Common myeloid progenitor, CD34-positive (primary cell): ENCODE measurements at places on chromosomes 13 and 19.

DNA sequence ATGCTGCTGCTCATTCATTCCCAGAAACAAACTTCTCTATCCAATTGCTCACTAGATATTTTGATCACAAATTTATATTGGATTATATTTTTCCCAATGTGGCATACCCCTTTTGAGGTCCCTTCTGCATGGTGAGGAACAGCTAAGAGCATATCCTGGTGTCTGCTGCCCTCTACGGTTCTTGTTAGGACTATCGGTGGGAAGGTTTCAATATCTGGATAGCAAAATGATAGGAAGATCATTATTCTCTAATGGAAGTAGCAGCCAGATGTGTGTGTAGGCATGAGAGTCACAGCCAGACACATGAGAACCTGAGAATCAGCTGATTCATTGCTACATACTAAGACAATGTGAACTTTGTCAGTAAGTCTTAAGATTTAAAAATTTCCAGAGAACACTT is 1422.4 kb upstream of the MIR17HG start:
- DNase-seq: peak; percentile 8

DNA sequence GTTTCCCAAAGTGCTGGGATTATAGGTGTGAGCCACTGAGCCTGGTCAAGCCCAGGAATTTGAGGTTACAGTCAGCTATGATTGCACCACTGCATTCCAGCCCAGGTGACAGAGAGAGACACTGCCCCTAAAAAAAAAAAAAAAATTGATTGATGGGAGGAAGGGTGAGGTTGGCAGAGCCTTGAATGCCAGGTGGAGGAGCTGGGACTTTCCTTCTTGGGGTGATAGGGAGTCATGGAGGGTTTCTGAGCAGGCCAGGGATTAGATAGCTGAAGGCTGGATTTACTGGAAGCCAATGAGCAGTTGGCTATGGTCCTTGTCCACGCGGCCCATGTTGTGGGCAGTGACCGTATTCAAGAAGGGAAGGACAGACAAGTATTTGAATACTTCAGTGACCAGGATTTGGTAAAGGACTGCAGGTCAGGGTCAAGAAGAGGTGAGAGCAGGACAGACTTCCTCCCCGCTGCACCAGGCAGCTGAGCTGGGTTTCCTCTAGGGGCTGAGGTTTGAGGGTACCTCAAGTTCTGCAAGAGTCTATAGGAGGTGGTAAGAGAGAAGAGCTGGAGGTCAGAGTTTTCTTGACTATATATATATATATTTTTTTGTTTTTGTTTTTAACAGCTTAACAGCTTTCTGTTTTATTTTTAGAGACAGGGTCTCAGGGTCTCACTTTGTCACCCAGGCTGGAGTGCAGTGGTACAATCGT is 6.9 kb upstream of the ICAM4 start:
- no peak for DNase-seq

DNA sequence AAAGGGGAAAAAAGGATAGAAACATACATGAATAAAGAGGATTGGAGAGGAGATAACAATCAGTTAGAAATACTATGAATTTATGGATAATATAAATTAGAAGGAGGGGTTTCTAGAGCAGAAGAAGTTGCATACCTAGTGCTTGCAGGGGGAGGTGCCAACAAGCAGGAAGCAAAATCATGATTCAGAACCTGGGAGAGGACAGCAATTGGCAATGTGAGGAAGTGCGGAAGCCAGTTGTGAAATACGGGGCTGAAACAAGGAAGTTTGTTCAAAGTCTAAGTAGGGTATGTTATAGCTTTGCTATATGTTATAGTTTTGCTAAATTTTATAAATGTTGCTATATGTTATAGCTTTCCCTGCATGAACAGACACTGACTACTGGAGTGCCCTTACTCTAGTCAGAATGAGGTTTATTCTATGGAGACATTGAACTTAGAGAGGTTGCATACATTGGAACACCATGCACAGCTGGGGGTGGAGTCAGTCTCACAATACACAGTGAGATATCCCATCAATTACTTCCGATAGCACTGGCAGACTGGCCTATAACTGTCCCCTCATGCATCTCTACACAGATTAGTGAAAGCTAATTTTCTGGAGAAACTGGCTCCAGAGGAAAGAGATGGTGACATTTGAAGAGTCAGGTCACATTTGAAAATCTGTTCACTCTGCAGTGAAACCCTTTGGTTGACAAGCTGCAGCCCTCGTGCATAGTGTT is 92.1 kb downstream of the GPC6 start:
- no peak for DNase-seq

DNA sequence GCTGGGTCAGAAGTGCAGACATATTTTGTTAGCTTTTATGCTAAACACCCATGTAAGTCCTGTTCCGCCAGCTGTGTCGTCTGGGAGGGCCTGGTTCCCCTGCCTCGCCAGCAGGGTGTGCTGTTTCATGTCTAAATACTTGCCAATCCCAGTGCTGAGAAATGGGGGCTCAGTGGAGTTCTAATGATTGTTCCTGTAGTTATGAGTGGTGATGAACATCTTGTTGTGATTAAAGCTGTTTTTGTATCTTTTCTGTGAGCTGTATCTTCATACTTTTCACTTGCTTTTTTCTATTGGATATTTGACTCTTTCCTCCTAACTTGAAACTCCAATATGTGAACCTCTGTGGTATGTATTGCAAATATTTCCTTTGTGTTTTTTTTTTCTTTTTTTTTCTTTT is 32.7 kb downstream of the KDM4B start:
- DNase-seq: peak; percentile 73

DNA sequence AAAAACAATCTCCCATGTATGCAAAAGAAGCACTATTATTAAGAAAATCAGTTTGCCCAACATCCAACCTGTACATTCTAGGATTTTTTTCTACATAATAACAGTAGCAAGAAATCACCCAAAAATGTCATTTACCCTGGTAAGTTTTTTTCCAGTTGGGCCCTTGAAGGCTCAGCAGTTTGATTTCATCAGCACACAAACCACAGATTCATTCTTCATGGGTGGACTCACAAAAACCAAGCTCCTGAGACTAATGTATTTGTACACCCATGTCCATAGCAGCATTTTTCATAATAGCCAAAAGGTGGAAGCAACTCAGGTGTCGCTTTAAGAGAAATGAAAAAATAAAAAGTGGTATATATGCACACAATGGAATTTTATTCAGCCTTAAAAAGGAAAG is 210.1 kb downstream of the TBC1D4 start:
- no peak for DNase-seq

DNA sequence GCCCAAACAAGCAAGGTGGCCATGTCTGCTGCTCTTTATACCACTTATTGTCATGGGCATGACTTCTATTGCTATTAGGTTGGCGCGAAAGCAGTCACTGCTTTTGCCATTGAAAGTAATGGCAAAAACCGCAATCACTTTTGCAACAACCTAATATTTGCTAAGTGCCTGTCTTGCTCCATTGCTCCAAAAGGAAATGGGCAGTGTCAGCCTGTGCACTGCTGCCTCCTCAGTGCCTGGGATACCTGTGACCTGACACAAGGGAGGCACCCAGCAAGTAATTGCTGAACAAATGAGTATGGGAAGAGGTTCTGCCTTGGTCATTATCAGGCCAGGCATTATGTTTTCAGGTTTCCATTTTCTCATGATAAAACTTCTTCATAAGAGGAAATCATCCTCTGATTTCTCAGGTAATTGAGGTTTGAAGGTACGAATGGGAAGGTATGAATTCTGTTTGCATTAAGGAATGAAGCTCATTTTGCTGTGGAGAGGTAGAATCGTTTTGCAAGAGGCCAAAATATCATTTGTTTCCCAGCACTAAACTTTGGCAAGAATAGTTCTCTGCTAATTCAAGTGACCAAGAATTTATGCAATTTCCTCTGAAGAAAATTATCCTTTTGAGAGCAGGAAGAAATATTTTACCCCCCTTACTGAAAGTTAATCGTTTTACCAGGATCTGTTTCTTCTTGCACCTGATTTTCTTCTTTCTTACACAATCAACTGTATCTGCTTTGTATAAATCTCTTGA is 128.4 kb upstream of the SPRY2 start:
- DNase-seq: no peak

- no peak for DNase-seq
These were observed 127.0 kb downstream of the UGGT2 start for GRCh38 chr13:95926231-95926630.

DNA sequence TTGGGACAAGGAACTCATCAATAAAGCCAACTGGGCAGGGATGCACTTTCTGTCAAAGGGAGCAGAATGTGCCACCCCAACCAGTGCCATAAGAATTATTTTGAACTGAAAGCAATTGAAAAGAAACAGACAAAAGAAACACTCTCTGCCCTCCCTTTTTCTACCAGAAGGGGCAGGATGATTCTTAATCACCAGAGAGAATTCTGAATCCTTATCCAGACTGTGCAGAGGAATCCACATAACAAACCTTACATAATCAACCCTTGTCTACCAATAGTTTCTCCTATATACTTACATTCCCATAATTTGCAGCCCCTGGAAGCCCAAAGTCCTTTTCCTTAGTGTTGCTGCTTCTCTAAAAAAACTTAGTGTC is 520.7 kb upstream of the NBEA start:
- DNase-seq: no peak

DNA sequence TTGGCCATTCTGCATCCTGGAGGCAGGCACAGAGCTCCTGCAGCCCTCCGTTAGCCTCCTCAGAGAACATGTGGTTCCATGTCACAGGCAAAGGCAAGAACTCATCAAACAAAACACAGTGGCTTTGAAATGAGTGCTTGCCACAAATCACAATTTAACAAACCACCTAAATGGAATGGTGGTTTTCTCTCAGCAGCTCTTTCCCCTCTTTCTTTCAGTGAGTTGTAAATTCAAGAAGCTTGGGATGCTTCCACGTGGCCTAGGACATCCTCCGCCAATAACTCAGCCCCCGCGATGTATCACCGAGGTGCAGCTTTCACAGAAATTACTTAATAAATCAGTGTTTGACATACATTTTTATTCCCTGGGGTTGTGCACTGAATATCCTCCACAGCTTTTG is 65.4 kb upstream of the RFC3 start:
- DNase-seq: no peak

GRCh38 chr13:29459813-29460355 is 135.6 kb downstream of the SLC7A1 start:
- DNase-seq: no peak

DNA sequence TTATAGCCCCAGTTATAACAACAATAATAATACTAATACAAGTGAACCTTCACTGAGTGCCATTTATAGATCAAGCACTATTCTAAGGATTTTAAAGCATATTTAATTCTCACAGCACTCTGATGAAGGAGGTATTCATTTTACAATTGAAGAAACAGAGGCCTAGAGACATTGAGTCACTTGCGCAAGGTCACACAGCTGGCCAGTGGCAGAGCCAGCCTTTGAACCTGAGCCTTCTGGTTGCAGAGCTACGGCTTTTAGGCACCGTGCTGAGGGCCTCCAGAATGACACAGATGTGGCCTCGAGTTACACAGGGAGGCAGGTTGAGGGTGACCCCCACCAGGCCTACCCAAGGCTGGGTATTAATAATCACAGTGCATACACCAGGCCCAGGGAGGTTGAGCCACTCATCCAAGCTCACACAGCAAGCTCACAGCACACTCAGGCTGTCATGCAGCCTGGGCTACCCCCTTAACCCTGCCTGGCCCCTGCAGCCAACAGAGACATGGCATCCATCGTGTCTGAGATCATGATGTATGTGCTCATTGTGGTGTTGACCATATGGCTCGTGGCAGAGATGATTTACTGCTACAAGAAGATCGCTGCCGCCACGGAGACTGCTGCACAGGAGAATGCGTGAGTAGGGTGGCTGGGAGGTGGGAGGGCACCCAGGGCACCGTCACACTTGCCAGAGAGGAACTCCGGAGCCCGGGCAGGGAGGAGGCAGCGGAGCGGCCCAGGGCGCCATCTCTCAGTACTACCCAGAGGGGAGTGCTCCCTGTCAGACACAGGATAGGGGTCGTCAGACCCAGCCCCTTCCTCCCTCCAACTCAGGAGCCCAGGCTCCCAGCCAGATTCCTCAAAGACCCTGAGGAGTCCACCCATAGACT is 2.7 kb upstream of the HPN start:
- peak; percentile 94 for DNase-seq

DNA sequence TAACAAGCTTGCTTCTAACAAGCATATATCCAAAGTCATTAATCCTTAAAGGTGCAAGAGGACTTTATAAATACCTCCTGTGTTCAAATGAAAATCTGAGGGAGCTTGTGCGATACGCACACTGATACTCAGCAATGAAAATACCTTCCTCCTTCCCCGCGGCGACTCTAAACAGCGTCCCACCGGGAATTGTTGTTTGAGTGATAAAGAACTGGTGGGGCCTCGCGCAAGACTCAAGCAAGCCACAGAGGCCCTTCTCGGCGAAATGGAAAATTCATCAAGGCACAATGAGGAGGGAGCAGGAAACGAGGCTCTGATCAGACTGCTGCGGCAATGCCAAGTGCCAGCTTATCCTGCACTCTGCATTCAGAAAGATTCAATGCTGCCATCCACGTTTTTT is 126.7 kb downstream of the ABCC4 start:
- DNase-seq: no peak

- DNase-seq: no peak
These were observed 1273.3 kb upstream of the ATXN8OS start for GRCh38 chr13:68834375-68834774.

DNA sequence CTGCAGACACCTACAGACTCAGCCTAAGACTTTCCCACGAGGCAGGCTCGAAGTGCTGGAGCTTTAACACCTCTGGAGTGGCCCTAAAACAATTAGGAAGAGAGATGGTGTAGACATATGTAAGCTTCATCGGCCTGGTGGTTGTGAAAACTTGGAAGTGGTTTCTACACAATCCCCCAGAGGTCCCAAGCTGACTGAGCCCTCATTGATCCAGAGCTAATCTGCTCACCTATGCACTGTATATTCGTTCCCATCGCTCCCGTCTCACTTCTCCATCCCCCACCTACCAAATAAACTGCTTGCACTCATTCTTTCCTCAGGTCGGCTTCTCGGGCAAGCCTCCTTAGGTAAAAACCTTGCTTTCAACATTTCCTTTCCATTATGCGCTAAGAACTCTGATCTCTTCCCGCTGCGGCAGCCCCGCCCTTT is 767 bp upstream of the ZNF793 start:
- no peak for DNase-seq

DNA sequence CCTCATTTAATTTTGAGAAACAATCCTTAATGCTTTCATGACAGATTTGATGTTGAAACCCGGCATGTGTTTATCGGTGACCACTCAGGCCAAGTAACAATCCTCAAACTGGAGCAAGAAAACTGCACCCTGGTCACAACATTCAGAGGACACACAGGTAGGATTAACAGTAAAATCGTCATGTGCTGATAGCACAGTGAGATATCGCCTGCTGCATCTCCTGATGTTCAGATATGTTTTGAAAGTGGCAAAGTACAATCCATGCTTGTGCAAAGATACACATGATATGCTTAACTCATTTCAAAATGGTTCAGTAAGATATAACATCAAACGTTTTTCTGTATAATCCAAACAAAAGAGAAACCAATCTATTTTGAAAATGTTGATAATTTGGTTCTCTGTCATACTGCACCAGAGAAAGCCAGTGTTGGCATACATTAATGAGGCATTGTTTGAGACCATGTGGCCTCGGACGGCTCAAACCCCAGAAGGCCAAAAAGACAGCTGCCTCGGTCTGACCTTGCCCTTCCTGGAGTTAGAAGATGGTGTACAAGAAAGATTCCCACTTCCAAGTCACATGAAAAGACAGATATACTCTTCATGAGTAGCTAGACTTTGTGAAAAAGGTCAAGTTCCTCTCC is 76.2 kb downstream of the DHRS12 start:
- no peak for DNase-seq
